Smooth muscle cell of the umbilical artery (primary cell): ENCODE measurements at places on chromosomes 16 and 17. TPM values are rescaled to one million over a fixed set of nuclear protein-coding genes. Genes with fewer than 3 reads are reported as not detected.

SPATA32 gene
- not detected in 2 replicates for total RNA-seq

C17orf67 gene
- 0.59 and 0.78 TPM in 2 replicates for total RNA-seq

CDH1 gene
- under 0.01 and 0.28 TPM in 2 replicates for total RNA-seq

TNS4 gene
- total RNA-seq = not detected in 2 replicates

TOP2A gene
- 6.5 and 59.3 TPM in 2 replicates for total RNA-seq

LYRM9 gene
- total RNA-seq = 2.4 and 6.5 TPM in 2 replicates

TLCD1 gene
- total RNA-seq = 5.3 and 5.9 TPM in 2 replicates
